ENCODE measurements at places on chromosomes 5 and 9.

DNA sequence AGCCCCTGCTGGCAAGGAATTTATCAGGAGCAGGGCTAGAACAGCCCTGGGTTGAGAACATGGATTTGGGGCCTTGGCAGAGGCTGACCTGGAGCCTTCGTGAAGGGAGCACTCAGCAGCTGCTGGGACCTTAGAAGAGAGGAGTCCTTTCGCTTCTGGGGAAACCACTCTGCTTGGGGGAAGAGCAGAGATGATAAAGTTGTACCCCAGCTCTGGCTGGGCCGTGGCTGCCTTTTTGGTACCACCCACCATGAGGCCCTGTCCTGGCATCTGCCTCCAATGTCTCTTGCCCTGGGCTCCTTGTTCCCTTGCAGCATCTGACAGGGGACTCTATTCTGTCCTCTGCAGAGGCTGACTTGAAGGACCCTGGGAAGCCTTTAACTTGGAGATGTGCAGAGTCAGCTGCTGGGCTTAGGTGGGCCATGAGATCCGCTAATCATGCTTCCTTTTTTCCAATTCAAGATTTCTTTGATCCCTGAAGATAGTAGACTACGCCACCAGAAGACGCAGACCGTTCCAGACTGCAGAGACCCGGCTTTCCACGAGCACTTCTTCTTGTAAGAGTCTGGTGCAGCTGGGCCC is 20.2 kb downstream of the RGS3 start:
- DNase-seq: no peak

GRCh38 chr9:135255841-135256580 is 168.5 kb downstream of the OLFM1 start:
- DNase-seq: peak; percentile 18

- DNase-seq: no peak
Observed at GRCh38 chr9:133505901-133506652, 18.7 kb downstream of the MYMK start.

DNA sequence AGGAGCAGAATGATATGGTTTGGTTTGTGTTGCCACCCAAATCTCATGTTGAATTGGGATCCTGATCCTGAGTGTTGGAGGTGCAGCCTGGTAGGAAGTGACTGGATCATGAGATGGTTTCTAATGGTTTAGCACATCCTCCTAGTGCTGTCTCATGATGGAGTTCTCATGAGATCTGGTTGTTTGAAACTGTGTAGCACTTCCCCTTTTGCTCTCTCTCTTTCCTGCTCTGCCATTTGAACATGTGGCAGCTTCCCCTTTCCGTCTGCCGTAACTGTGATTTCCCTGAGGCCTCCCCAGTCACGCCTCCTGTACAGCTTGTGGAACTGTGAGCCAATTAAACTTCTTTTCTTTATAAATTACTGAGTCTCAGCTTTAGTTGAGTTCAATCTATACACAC is 756.8 kb upstream of the CDH6 start:
- no peak for DNase-seq

GRCh38 chr9:123620239-123620638 is 264.2 kb downstream of the CRB2 start:
- DNase-seq: no peak

GRCh38 chr9:8134635-8135034 is 335.1 kb upstream of the DMAC1 start:
- no peak for DNase-seq

DNA sequence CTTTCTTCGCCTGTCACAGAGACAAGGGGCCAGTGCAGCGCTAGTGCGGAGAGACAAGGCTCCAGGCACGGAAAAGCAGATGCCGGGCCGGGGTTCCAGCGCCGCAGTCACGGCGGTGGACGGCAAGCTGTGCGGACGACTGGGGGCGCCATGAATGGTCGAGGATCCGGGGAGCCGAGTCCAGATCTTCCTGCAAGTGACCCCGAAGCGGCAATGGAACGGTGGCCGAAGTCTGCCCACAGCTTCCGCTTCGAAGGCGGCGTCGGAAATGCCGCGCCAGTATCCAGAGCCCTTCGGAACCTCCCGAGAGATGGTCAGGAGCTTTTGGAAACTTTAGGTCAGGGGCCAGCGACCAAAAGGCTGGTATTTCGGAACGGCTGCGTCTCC is 601 bp upstream of the FAF2 start:
- DNase-seq: peak; percentile 89

DNA sequence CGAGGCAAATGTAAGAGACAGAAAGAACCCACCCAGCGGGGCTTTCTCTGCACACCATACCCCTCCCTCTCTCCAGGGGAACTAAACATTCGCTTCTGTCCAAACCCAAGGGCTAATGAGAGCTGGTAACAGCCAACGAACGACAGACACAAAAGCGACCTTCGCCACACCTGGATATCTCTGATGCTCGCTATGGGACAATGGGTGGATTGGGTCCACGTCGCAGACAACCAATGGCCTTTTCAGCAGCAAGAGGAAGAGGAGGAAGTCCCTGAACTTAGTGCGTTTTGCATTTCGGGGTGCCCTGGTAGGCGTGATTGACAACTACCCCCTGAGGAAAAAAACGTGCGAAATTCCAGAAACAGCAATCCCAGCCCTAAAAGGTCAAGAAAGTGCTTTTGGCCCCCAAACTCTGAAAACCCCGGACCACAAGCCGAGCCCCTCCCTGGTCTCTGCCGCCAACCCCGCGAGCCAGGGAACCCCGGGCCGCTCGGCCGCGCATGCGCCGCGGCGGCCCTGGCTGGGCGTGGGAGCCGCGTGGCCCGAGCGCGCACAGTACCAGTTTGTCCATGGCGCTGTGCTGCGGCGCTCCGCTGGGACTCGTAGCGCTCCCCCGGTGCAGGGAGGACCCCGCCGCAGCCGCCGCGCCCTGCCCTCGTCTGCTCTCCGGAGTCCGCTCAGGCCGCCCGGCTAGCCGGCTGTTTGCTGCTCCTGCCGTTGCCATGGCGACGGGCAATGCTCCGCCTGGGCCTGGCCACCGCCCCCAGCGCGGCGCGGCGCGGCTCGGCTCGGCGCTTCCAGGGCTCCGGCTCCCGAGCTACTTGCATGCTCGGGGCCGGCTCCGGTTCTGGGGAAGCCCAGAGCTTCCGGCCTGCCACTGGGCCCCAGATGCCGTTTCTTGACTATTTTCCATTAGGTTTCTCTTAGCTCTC is 66.9 kb upstream of the DNAH5 start:
- DNase-seq: peak; percentile 80

GRCh38 chr9:106583751-106584150 is 279.2 kb upstream of the ZNF462 start:
- no peak for DNase-seq
